ENCODE measurements at places on chromosomes 16 and 17.

- DNase-seq = peak; percentile 80
These were observed 18.1 kb upstream of the MAF start for GRCh38 chr16:79618692-79619050.

- DNase-seq = peak; percentile 95
These were observed at the start of gene TRIM25 for GRCh38 chr17:56913867-56914580. Gene TRIM25 (minus strand): TSS chr17:56914049. CDS start chr17:56913988, 61 bp downstream.

DNA sequence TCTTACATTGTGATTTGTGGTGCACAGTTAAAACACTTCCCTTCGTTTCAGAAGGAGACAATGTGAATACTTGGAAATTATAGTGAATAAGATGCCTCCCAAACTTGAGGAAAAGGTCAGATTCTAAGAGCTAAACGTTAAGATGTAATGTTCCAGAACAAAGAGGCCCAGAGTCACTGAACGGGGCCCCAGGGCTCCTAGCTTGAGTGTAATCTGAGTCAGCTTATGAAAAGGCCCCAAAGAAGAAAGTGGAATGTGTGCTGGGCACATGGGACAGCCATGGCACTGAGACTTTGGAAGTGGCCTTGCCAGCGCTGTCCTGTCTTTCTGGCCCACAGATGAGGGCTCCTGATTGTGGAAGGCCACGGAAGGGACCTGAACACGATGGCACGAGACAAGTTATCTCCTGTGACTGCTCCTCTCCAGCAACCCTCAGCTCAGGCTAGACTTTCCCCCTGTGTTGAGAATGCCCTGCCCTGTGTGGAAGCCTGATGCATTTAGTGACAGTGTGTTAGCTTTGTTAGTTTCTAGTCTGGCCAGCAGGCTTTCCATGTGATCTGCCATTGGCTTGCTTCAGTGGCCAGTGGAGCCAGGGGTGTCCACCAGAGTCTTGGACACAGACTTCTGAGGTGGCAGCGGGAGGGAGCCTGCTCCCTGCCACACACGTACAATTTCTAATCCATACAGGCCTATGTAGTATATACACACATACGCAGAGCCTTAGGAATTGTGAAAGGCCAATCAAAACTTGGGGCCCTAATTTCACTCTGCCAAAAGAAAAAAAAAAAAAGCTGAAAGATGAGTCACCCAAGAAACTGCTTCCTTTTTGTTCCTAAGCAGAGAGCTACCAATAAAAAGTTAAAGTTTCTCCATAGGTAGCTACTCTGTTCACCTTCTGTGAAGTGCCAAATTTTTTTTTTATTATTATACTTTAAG lies 13.1 kb downstream of the SPATA33 start:
- no peak for DNase-seq

DNA sequence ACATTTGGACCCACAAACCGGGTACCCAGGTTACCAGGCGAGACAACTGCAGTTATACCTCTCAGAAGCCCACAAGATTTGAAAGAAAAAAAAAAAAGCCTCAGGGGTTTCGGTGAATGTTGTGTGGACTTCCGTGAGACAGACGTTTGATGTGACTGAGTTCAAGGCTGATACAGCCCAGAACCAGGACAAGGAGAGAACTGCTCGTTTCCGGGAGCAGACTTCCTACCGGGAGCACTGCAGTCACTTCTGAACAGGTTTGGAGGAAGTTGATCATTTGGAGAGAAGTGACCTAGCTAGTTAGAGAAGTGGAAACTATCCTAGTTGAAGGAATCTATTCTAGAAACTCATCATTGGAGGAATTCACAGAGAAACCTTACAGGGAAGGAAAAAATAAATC lies 847 bp downstream of the CKLF start:
- peak; percentile 44 for DNase-seq

DNA sequence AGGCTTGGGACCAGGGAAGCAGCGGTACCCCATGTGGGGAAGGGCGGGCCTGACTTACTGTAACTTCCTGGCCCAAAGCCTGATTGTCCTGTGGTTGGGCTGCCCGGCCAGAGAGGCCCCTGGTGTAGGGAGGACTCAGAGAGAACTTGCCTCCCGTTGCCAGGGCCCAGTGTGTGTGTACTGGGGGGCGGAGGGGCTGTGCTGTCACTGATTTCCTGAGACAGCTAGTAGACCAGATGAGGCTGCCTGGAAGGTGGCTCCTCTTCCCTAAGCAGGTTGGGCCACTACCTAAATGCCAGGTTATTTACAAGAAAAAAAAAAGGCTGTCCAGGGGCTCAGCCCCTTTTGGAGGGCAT lies 16.7 kb downstream of the SOCS3 start:
- DNase-seq = no peak

- peak; percentile 87 for DNase-seq
These were observed 211.1 kb upstream of the CHMP6 start for GRCh38 chr17:80780381-80781198.

GRCh38 chr17:37517881-37518280 lies 28.2 kb downstream of the DUSP14 start:
- no peak for DNase-seq

GRCh38 chr17:77487211-77487629 lies 346.5 kb downstream of the SEC14L1 start:
- no peak for DNase-seq

- DNase-seq = no peak
These were observed 4.6 kb downstream of the PRSS33 start for GRCh38 chr16:2782583-2783351.

- DNase-seq = no peak
These were observed 47.9 kb upstream of the TAOK1 start for GRCh38 chr17:29342158-29342765.

DNA sequence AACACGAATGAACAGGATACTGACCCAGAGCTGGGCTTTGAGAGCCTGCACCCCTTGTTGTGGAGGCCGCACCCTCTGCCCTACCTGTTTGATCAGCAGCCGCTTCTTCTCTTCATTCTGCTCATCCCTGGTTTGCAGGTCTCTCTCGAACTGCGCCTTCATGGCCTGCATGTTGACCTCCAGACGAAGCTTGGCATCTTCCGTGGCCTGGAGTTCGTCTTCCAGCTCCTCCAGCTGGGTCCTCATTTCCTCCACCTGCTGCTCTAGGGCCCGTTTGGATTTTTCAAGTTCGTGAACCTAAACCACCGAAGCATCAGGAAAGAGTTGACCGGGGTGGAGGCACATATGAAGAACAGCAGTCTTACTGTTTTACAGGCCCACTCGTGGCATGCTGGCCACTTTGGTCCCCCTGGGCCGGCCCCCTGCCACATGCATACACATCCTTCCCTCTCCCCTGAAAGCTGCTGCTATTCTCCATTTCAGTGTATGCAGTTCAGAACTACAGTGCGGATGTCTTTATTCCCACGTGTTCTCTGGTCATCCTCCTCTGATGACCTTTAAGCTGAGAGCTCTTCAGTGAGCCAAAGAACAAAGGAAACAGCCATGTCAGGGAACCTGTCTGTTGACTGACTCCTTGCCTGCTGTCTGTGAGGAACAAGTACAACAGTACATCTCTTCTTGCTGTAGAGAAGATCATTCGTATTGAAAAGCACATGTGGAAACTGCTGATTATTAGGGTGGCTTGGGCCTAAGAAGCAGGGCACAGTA lies 54.8 kb downstream of the NDEL1 start:
- no peak for DNase-seq

GRCh38 chr17:15418781-15419180 lies 48.6 kb downstream of the CDRT4 start:
- no peak for DNase-seq

DNA sequence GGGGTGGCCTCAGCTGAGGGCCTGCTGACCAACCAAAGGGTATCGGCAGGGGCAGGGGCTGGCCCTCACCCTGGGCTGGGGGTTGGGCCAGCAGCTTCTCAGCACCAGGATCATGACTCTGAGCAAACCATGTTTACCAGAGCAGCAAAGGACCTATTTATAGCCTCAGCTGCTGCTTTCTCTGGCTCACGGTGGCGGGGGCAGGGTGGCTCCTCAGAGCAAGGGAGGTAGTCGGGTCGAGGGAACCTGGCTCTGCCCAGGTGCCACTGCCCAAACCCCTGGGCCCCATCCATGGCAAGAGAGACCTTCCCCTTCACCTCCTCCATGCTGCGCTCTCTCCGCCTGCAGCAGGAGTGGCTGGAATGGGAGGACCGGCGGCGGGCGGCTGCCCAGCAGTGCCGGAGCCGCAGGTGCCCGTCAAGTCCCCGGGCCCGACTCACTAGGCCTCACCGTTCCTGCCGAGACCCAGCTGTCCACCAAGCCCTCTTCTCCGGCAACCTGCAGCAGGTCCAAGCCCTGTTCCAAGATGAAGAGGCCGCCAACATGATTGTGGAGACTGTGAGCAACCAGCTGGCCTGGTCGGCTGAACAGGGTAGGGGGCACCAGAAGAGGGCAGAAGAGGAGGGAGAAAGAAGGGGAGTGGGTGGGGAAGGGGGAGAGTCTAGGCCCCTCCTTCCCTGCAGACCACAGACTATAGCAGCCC lies at the start of gene ASB16:
Gene ASB16, plus strand, starts transcription at position 206 of the 703 bp plus-strand sequence. Its CDS starts 86 bp downstream, at position 292.
- DNase-seq = no peak

DNA sequence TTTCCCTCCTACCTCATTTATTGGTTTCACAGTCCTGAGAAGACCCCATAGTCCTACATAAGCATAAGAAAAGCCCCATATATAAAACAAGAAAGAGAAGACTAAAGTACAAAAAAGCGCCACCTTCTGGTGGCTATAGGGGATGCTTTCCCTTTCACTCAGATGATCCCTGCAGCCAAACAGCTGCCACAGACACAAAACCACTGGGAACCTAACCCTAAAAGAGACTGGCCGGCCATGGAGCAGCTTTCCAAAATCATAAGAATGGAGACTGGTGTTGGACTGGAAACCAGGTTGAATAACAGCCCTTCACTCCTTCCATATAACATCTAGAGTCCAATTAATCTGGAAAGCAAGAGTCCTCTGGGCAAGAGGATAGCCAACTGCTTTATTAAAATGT lies 11.4 kb downstream of the DYNC1LI2 start:
- DNase-seq = peak; percentile 42

GRCh38 chr16:48864055-48864454 lies 254.1 kb upstream of the N4BP1 start:
- no peak for DNase-seq

DNA sequence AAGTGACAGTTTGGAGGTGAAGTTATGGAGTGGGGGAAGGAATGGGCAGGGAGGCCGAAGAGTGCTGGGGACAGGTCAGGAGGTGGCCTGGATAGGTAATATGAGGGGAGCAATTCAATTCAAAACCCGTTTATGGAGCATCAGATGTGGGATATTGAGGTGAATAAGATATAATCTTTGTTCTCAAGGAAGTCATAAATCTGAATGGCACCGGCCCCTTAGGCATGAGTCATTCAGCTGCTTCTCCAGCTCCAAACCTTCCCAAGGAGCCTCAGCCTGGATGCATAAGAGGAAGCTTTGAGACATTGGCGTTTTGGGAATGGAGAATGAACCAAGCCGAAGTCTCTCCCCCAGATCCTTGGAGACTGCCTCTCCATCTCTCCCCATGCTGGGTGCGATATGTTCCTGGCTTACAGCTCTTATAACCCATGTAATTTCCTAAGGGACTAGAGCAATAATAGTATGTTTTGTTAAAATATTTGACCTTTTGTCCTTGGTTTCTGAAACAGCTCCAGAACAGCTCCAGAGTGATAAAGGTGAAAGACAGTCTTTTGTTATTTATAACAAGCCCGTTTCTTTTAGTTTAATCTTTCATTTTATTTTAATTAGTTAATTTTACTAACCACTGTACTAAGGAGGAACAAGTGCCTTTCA lies 1.7 kb downstream of the TUBG2 start:
- DNase-seq = no peak

- DNase-seq = no peak
These were observed 44.7 kb downstream of the HS3ST3A1 start for GRCh38 chr17:13557077-13557476.

GRCh38 chr16:14334366-14335080 lies 263.4 kb downstream of the MRTFB start:
- DNase-seq = no peak

DNA sequence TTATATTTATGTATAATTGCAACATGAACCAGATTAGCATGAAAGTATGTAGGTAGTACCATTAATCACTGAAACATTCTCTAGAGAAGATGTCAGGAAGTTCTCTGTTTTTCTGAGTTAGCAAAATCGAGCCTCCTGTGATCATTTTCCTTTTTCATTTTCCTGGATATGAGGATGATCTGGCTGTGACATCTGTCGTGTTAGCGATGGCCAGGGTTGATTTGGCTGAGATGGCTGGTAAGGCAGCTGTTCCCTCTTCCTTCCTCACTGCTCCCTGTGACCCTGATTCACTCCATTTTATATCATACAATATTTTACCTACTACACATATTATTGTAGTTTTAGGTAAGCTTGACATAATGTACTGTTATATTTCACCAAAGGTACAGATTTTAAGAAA lies 10.3 kb downstream of the CNTNAP4 start:
- DNase-seq = no peak

DNA sequence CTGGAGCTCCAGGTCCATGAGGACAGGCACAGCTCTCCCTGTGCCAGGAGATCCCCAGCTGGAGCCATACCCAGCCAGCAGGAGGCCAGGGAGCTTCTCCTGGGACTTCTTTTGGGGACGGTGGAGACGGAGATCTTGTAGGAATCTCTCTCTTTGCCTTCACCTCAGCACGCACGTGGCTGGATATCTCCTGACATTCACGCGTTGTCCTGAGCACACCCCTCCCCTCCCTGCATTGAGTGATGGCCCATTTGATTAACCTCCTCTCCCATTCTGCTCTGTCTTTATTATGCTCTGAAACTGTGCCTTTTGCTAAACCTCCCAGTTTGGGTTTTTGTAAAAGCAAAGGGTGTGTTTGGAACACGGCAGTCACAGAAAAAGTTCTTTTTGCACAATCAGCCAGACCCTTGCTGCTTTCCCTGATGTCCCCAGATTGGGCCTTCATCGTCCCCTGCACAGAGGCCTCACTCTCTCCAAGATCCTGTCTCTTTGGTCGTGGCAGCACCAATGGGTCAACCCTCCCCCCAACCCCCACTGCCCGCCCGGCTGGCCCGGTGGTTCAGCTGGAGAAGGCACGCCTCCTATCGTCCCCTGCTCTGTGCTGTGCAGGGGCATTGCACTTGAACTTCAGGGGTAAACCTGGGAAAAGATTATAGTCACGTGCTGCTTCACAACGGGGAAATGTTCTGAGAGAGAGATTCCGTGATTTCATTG lies 32.5 kb upstream of the LGALS9 start:
- DNase-seq = no peak

- no peak for DNase-seq
These were observed 16.1 kb downstream of the TEKT5 start for GRCh38 chr16:10678655-10679054.

Data from activated CD4-positive, alpha-beta T cell treated with anti-CD3 and anti-CD28 coated beads, Interleukin-10, Interleukin-2, amounts not matched to agents 100 ng/mL and 50 ng/mL, durations not matched to agents 16 hours and 8 hours (primary cell).